Cardiac ventricle fibroblast (primary cell): ENCODE measurements at places on chromosomes 2 and 18. TPM values are rescaled to one million over a fixed set of nuclear protein-coding genes. Genes with fewer than 3 reads are reported as not detected.

The RNF152 gene
- total RNA-seq, result 2.3 and 4.3 TPM in 2 replicates

The AUP1 gene
- total RNA-seq, result 63.0 and 84.6 TPM in 2 replicates

The CFAP210 gene
- total RNA-seq, result 0.12 TPM in 1 of 2 replicates, not detected in the other

The SLC19A3 gene
- 5.2 and 9.9 TPM in 2 replicates for total RNA-seq

The CHRNA1 gene
- total RNA-seq, result 0.10 TPM in 1 of 2 replicates, not detected in the other

The RAB27B gene
- 1.1 and 1.5 TPM in 2 replicates for total RNA-seq

The RUFY4 gene
- total RNA-seq, result not detected in 2 replicates

The RIT2 gene
- total RNA-seq, result not detected in 2 replicates

The PRSS56 gene
- not detected in 2 replicates for total RNA-seq

The FBLN7 gene
- total RNA-seq, result 4.6 and 8.9 TPM in 2 replicates

The CNTNAP5 gene
- total RNA-seq, result not detected in 2 replicates

The USP14 gene
- 21.2 and 29.0 TPM in 2 replicates for total RNA-seq

The ASB18 gene
- not detected in 2 replicates for total RNA-seq

The CRYBA2 gene
- total RNA-seq, result not detected in 2 replicates

The SCYGR6 gene
- total RNA-seq, result not detected in 2 replicates
